Endothelial cell of umbilical vein (primary cell): ENCODE measurements at places on chromosomes 5 and 9. TPM values are rescaled to one million over a fixed set of nuclear protein-coding genes. Genes with fewer than 3 reads are reported as not detected.

DNA sequence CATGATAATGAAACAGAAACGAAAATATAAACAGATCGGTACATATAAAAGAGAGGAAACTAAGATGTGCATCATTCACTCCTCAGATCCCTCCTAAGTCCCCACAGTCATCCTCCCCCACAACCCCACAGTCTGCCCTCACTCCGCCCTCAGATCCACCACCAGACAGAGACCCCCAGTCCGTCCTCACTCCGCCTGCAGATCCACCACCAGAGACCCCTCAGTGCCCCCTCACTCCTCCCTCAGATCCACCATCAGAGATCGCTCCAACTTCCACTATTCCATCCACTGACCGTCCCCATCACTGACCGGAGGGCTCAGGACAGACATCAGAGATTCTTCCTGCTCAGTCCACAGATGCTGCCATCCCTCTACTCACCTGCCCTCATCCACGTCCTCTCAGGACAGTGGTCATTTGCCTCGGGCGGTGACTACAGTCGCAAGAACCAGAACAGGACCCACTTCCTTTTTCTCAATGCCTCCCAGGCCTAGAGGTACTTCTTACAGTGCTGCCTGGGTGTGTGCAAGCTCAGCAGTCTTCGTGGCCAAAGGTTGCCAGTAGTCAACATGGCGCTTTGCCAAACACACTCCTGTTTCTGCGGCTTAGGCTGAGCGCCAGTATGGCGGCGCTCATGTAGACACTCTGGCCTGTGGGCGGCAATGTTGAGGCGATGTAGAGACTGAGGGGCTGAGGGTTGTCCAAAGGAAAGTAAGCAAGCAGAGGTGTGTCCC, 8.3 kb upstream of the SPATA31C1 start:
- H3K27ac ChIP-seq, result no peak overlapping the region
- no peaks in the 10 kb centered on the region for H3K27me3 ChIP-seq
- H3K4me3 ChIP-seq, result no peak overlapping the region
- no peaks in the 10 kb centered on the region for H3K36me3 ChIP-seq
- DNase-seq, result no peak
- H3K4me1 ChIP-seq, result no peaks in the 10 kb centered on the region

DNA sequence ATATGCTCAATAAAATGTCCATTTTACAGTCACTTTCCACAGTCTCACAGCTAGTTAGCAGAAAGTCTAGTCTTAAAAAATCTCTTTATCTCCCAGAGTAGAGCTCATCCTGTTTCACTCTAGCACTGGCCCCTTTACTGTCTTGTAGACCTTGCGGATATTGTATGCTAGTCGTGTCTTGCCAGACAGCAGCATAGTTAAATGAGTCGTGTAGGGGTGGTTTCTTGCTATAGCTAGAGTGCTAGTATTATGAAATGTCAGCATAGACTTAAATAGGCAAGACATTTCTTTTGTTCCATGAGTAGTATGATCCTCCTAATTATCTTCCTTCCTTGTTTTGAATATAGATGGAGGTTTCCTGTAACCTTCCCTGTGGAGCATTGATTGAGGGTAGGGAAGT, 77.4 kb downstream of the C7 start:
- no peak for DNase-seq
- no peak overlapping the region for H3K4me3 ChIP-seq
- H3K36me3 ChIP-seq, result no peaks in the 10 kb centered on the region

- no peaks in the 10 kb centered on the region for H3K27me3 ChIP-seq
- no peak overlapping the region for H3K4me3 ChIP-seq
- DNase-seq, result no peak
- no peak overlapping the region for H3K27ac ChIP-seq
- H3K4me1 ChIP-seq, result peaks cover 9% of the 10 kb centered on the region
These were observed 6.5 kb downstream of the IL7R start for GRCh38 chr5:35863159-35863558.

DNA sequence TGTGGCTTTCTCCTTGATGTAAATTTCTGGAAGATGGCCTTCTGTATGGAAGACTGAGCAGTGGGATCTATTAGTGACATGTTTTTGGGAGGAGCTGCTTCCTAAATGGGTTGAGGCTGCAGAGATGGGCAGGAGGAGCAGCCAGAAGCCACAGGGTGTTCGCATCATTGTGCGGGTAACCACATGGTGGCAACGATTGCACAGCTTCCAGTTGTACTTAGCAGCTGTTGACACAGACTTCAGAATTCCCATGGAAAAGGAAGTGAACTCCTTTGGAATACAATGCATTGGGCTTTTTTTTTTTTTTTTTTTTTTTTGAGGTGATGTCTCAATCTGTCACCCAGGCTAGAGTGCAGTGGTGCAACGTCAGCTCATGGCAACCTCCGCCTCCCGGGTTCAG, 297.3 kb downstream of the NR3C1 start:
- H3K4me3 ChIP-seq, result no peak overlapping the region
- no peaks in the 10 kb centered on the region for H3K27me3 ChIP-seq
- no peak overlapping the region for H3K27ac ChIP-seq
- no peaks in the 10 kb centered on the region for H3K4me1 ChIP-seq
- DNase-seq, result peak; percentile 79
- H3K36me3 ChIP-seq, result no peaks in the 10 kb centered on the region

GRCh38 chr5:128097224-128097623, 13.7 kb downstream of the SLC12A2 start:
- H3K4me1 ChIP-seq, result peaks cover 15% of the 10 kb centered on the region

- no peak for DNase-seq
- no peak overlapping the region for H3K27ac ChIP-seq
- H3K4me3 ChIP-seq, result no peak overlapping the region
- no peaks in the 10 kb centered on the region for H3K4me1 ChIP-seq
- H3K36me3 ChIP-seq, result no peaks in the 10 kb centered on the region
These were observed 506.2 kb downstream of the SPOCK1 start for GRCh38 chr5:136992796-136993489.

GRCh38 chr5:142087920-142088679, 20.5 kb upstream of the NDFIP1 start:
- H3K4me1 ChIP-seq, result no peaks in the 10 kb centered on the region
- no peaks in the 10 kb centered on the region for H3K36me3 ChIP-seq
- H3K27me3 ChIP-seq, result peaks cover 11% of the 10 kb centered on the region
- DNase-seq, result no peak

GRCh38 chr5:50325237-50325832, 115.8 kb downstream of the EMB start:
- peak; percentile 19 for DNase-seq
- no peaks in the 10 kb centered on the region for H3K36me3 ChIP-seq
- H3K4me3 ChIP-seq, result no peak overlapping the region
- no peaks in the 10 kb centered on the region for H3K27me3 ChIP-seq
- H3K4me1 ChIP-seq, result no peaks in the 10 kb centered on the region
- no peak overlapping the region for H3K27ac ChIP-seq

DNA sequence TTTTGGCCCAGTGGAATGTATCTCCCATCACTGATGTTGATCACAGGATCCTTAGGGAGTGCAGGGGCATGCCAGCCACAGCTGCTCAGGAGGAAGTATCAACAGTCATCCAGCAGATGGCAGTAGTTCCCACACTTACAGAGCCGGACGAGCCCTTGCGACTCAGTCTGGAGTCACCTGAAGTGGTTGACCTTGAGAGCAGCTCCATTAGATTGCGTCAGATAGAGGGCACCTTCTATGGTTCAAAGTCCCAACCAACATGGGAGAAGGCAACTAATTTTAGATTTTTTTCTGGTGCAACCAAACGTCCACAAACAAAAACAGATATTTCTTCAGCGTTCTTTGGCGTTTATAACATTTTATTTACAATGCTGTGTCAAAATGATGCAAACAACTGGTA, 124.5 kb downstream of the EGFLAM start:
- no peaks in the 10 kb centered on the region for H3K4me1 ChIP-seq
- no peak overlapping the region for H3K4me3 ChIP-seq
- peaks cover under 1% of the 10 kb centered on the region for H3K27me3 ChIP-seq

GRCh38 chr5:39352951-39353350, 11.3 kb downstream of the C9 start:
- no peak overlapping the region for H3K27ac ChIP-seq
- no peaks in the 10 kb centered on the region for H3K36me3 ChIP-seq
- H3K27me3 ChIP-seq, result no peaks in the 10 kb centered on the region
- peaks cover 32% of the 10 kb centered on the region for H3K4me1 ChIP-seq
- no peak for DNase-seq
- H3K4me3 ChIP-seq, result no peak overlapping the region

DNA sequence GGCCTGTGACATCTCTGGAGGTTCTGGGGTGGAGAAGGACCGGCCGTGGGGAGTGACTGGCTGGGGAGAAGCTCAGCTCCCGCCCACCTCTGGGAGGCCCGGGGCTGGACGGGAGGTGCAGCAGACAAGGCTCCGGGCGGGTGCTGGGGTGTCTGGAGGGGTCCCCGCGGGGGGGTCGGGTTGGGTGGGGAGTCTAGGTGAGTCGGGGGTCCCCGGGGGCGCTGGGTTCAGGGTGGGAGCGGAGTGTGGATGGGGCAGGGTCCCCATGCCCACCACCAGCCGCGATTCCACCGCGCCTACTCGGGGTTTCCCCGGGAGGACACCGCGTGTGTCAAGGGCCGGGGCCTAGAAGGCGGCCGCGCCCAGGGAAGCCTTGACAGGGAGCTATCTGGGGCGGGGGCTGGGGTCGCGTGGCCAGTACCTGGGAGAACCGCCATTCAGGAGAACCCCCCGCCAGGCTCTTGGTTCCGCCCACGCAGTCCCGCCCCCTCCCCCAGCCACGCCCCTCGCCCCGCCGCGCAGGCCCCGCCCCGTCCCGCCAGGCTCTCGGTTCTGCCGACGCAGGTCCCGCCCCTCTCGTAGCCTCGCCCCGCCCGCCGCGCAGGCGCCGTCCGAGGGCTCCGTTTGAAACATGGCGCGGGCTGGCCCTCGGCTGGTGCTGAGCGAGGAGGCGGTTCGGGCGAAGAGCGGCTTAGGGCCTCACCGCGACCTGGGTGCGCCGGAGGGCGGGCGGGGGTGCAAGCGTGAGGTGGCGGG, at the start of gene CEP72:
Gene CEP72, plus strand, starts transcription at position 610 of the 756 bp plus-strand sequence. Its CDS starts 22 bp downstream, at position 632.
- peak within 1 kb of the TSS; percentile 77 for H3K4me3 ChIP-seq
- no peaks in the 10 kb centered on the region for H3K27me3 ChIP-seq
- no peak within 1 kb of the TSS for H3K27ac ChIP-seq

- H3K36me3 ChIP-seq, result no peaks in the 10 kb centered on the region
- no peaks in the 10 kb centered on the region for H3K27me3 ChIP-seq
- no peaks in the 10 kb centered on the region for H3K4me1 ChIP-seq
- no peak overlapping the region for H3K27ac ChIP-seq
- H3K4me3 ChIP-seq, result no peak overlapping the region
- no peak for DNase-seq
These were observed 1634.3 kb downstream of the MAT2B start for GRCh38 chr5:165139721-165140120.

GRCh38 chr9:107584186-107584585, 94.6 kb upstream of the KLF4 start:
- DNase-seq, result no peak
- no peaks in the 10 kb centered on the region for H3K36me3 ChIP-seq
- H3K4me1 ChIP-seq, result peaks cover 12% of the 10 kb centered on the region

- peak overlapping the region; percentile 96 for H3K27ac ChIP-seq
- H3K27me3 ChIP-seq, result no peaks in the 10 kb centered on the region
- peaks cover 38% of the 10 kb centered on the region for H3K4me1 ChIP-seq
- peak overlapping the region; percentile 99 for H3K4me3 ChIP-seq
These were observed 84.1 kb downstream of the PTPDC1 start for GRCh38 chr9:94168203-94169000.

DNA sequence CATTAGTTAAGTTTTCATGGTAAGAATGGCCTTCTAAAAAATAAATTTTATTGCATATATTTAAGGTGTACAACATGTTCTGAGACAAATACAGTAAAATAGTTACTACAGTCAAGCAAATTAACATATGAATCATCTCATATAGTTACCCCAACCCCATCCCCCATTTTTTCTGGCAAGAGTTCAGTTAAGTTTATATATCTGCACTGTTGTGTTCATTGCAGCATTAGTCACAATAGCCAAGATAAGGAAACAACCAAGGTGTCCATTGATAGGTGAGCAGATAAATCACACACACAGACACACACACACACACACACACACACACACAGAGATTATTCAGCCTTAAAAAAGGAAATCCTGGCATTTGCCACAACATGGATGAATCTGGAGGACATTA, 37.2 kb upstream of the OTULIN start:
- H3K27me3 ChIP-seq, result no peaks in the 10 kb centered on the region
- no peak overlapping the region for H3K4me3 ChIP-seq
- DNase-seq, result no peak
- no peaks in the 10 kb centered on the region for H3K36me3 ChIP-seq

DNA sequence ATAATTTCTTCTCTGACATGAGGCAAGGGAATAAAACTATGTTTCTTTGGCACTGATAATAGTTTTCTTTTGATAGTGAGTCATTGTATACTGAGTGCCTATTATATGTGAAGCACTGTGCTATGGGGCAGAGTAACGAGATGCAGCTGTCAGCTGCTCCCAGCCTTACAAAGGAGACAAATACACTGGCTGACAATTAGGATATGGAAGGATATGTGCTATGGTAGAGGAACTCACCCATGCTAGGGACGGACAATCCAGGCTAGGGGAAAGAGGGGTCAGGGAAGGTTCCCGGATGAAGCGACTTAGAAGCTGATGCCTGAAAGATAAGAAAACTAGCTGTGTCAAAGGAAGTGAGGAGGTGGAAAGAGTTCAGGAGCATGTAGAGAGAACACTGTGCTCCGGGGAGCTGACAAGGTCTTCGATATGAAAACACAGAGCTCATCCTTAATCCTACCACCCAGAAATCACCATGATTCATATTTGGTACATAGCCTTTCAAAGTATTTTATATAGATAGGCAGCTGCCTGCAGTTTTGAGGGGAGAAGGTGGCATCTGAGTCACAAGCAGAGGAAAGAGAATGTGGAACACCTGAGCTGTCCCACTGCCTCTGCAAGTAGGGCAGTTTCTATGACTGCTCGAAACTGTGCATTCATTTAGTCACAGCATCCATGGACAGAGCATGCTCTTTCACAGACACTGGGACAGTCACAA, 12.1 kb downstream of the BSPRY start:
- no peaks in the 10 kb centered on the region for H3K36me3 ChIP-seq
- H3K27me3 ChIP-seq, result peaks cover 4% of the 10 kb centered on the region

DNA sequence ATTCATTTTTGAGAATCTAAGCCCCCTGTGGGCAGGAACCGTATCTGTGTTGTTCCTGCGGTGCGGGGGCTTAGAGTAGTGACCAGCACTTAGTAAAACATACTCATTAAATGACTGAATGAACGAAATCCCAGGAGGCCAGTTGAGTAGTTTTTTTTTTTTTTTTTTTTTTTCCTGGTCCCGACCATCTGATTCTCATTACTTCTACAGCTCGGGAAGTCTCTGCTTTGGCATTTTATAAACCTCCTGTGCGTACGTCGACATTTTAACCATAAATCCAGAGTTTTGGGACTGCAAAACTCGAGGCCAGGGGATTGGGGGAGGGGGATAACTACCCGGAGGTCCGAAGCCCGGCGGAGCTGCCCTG, 31.5 kb upstream of the SPRY4 start:
- H3K27me3 ChIP-seq, result no peaks in the 10 kb centered on the region
- no peak overlapping the region for H3K4me3 ChIP-seq
- H3K27ac ChIP-seq, result peak overlapping the region; percentile 74

The ZNF367 gene
- 1.2 and 1.7 TPM in 2 replicates for polyA plus RNA-seq

The CAPSL gene
- not detected in 2 replicates for polyA plus RNA-seq

The SOX30 gene
- not detected in 2 replicates for polyA plus RNA-seq

The SPINK1 gene
- polyA plus RNA-seq, result not detected in 2 replicates

The OMD gene
- polyA plus RNA-seq, result not detected in 2 replicates

The FRMD3 gene
- 2.0 and 3.0 TPM in 2 replicates for polyA plus RNA-seq

The LRRC19 gene
- not detected in 2 replicates for polyA plus RNA-seq

The ESM1 gene
- polyA plus RNA-seq, result 214 and 221 TPM in 2 replicates

The IL3 gene
- not detected in 2 replicates for polyA plus RNA-seq
